Left renal pelvis (tissue), 4 donors: ENCODE measurements at places on chromosomes 6 and 20. TPM values are rescaled to one million over a fixed set of nuclear protein-coding genes. Genes with fewer than 3 reads are reported as not detected.

ANGPT4 gene
- 0.32 TPM for polyA plus RNA-seq

POU5F1 gene
- 1.4 TPM for polyA plus RNA-seq

SLC2A10 gene
- polyA plus RNA-seq: 32.2 TPM

GNAS-AS1 gene
- polyA plus RNA-seq: 0.78 TPM

LY86 gene
- 1.9 TPM for polyA plus RNA-seq

AKAP12 gene
- polyA plus RNA-seq: 259 TPM

TREM2 gene
- polyA plus RNA-seq: 0.49 TPM

SYNE1 gene
- 88.5 TPM for polyA plus RNA-seq

C2 gene
- 4.6 TPM for polyA plus RNA-seq

FBXO9 gene
- 123 TPM for polyA plus RNA-seq

SNAI1 gene
- 13.5 TPM for polyA plus RNA-seq

GJA10 gene
- not detected for polyA plus RNA-seq

TFAP2D gene
- not detected for polyA plus RNA-seq

GRCh38 chr6:144195671-144196270, 45.5 kb downstream of the STX11 start:
- DNase-seq: no peak

DNA sequence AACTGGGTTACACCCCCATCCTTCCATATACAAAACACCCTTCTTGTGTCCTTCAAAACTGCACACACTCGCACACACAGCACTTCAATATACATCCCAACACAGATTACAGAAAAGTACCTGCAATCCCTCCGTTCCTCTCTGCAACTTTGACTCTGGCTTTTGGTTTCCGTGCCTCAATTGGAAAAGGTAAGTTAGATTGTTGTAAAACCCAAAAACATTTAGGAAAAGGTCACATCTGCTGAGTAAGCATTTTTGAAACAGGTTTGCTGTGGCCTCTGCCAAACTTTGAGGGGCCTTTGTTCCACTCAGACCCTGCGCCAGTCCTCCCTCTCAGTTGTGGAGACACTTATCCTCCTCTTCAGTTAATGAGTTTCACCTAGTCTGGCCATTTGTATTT, 4.2 kb downstream of the NKX2-4 start:
- no peak for DNase-seq

DNA sequence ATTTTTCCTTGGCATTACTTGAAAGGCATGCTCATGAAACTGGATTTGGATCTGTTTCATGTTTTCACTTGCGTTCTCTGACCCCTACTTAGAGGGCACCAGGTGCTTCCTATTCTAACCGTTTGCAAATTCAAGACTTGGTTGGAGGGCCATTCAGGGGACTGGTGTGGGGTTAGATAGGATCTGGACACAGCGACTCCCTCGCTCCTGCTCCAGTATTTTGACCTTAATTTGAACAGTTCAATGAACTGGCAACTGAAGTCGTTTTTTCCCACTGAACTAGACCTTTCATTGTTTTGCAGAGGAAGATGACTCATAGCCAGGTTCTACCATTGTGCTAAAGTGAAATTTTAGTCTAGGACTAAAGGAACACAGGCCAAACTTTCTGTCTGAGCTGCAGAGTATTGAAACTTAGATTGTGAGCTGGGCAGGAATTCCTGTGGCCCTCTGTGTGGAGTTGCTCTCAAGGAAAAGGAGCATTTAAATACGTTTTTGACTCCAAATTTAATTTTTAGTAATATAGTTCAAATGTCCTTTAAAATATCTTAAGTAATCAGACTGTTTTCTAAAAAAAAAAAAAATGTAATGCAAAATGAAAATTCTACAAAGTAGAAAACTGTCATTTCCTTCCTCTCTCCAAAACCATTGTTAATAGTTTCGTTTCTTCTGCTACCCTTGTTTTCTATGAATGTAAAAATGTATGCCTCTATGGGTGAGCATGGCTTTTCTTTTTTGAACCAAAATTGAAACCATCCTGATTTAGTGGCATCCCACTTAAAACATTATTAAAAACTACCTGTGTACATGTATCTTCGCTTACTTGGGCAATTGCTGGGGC, 64.8 kb downstream of the UTRN start:
- no peak for DNase-seq

DNA sequence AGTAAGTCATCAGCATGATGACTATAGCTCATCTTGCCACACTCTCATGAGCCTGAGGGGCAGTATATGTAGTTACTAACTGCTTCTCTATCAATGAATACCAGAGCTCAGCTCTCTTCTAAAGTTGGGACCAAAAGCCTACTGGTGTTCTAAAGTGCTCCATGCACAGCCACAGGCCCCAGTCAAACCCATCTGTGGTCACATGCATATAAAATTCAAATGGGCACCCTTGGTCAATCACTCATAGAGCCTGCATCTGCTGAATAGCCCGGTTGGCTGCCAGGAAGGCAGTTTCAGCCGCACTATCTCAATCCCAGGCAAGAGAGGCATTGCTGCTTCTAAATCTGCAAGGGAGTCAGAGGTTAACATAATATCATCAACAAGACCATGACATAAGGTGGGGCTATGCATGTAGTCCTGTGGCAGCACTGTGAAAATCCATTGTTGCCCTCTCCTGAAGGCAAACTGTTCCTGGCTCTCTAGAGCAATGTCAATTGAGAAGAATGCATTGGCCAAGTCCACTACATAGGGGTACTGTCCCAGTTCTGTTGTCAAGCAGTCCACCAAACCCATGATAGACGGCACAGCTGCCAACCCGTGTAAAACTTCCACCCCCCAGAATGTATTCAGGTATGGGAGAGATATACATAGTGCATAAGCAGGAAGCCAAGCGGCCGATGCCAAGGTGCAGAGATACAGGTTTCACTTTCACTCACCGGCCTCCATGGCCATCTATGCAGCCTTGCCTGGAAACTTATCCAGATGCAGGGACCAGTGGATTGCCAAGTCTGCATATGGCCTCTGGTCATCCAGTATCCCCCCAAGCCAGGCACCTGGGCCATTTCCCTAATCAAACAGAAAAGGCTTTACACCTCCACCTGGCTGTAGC, 76.2 kb downstream of the ALDH8A1 start:
- DNase-seq: no peak

DNA sequence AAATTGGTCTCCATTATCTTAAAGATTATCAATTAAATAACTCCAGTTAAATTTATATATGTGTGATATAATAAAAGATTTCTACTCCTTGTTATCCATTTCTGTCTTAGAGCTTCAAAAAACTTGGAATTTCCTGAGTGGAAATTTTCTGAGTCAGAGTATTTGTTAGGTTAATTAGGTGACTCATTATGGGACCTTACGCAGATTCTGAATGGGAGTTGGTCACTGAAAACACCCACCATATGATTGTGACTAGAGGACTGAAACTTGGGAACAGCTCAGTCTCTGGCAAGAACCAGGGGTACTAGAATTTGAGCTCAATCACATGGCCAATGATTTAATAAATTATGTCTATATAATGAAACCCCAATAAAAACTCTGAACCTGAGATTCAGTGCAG, 125.4 kb upstream of the HMGCLL1 start:
- no peak for DNase-seq

DNA sequence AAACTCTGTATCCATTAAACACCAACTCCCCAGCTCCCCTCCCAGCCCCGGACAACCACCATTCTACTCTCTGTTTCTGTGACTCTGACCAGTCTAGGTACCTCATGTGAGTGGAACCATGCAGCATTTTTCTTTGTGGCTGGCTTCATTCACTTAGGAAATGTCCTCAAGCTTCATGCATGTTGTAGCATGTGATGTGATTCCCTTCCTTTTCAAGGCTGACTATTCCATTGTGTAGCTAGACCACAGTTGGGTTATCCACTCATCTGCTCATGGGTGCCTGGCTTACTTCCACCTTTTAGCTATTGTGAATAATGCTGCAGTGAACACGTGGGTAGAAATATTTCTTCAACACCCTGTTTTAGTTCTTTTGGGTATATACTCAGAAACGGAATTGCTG, 8.8 kb upstream of the BPHL start:
- DNase-seq: no peak

- no peak for DNase-seq
Observed at GRCh38 chr6:144335914-144336313, 50.8 kb downstream of the UTRN start.

DNA sequence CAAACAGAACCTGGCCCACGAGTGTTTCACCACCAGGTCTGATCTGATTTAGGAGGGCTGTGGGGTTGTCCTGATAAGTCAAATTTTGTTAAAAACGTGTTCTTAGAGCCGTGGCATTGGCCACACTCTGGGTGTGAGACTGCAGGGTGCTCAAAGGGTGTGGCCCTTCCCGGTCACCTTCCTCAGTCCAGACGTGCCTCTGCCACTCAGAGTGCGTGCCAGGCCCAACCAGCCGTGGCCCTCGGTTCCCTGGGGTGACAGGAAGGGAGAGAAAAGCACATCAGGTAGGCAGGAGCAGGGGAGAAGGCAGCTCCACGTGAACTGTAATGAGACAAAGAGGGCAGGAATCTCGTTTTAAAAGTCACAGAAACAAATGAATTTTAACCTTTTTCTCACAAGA, 115.4 kb downstream of the FAM120B start:
- DNase-seq: no peak

DNA sequence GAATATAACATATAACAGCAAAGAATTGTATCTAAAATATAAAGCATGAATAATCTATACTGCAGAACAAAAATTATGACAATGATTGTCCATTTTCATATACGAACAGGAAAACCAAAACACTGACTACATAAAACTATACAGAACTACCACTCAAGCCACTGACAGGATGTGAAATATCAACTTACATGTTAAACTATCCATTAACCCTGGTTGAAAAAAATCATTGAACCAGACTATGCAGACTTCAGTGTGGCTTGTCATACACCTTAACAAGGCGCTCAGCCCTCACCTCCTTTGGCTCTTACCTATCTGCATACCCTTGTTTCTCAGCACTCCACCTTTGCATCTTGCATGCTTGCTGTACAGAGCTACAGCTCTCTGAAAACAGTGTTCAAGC, 34.9 kb downstream of the ASCC3 start:
- no peak for DNase-seq

DNA sequence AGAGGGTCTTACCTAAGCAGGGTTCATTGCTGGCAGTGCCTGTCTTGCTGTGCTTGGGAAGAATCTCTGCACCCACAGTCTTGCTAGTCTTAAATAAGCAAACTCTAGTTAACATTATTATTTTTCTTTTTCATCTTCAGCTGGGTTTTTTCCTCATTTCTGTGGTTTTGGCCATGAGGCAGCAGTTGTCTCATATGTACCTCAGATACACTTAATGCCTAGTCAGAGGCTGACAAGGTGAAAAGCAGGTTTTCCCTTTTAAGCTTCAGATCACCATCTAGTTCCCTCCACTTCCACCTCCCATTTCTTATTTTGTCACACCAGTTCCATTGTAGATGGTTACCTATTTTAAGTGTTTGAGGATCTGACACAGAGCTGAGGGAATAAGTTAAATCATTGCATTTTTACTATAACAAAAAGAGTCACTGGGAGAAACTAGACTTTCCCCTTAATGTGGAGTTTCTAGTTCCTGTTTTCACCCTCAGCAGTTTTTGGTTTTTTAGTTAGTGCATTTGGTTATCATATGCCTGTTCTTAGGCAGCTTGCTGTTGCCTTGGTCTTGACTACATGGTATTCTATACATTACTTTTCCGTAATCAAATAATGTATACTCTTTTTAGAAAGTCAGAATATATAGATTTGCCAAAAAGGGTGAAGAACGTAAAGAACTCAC, 46.0 kb downstream of the AFDN start:
- no peak for DNase-seq

DNA sequence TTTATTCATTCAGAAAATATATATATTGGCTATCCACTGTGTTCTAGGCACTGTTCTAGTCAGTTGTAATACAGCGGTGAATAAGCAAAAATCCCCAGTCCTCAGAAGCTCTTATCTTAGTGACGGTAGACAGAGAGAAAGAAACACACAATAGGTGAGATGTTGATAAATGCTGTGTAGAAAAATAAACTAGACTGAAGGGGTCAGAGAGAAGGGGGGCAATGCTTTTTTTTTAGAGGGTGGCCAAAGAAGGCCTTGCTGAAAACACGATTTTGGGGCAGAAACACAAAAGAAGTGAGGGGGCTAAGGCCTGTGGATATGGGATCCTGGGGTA, 68.0 kb upstream of the MBOAT1 start:
- no peak for DNase-seq

- DNase-seq: no peak
Observed at GRCh38 chr6:134007077-134007476, 45.3 kb downstream of the SLC2A12 start.

GRCh38 chr6:105600336-105601260, 197.7 kb upstream of the PREP start:
- DNase-seq: no peak

- no peak for DNase-seq
Observed at GRCh38 chr20:55232647-55233046, 757.3 kb downstream of the DOK5 start.

GRCh38 chr6:164164876-164165275, 750.4 kb downstream of the QKI start:
- no peak for DNase-seq

DNA sequence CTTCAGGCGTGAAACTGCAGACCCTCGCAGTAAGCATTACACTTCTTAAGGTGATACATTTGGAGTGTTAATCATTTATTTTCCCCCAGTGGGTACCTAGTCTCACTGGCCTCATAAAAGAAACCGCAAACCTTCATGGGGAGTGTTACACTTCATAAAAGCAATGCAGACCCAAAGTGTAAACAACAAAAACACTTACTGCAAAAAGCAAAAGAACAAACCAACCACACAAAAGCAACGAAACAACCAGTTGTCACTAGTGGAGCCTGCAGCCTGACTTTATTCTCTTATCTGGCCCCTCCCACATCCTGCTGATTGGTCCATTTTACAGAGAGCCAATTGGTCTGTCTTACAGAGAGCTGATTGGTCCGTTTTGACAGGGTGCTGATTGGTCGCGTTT, 23.8 kb downstream of the LY86 start:
- no peak for DNase-seq

GRCh38 chr6:22886650-22887581, 317.6 kb downstream of the HDGFL1 start:
- no peak for DNase-seq

DNA sequence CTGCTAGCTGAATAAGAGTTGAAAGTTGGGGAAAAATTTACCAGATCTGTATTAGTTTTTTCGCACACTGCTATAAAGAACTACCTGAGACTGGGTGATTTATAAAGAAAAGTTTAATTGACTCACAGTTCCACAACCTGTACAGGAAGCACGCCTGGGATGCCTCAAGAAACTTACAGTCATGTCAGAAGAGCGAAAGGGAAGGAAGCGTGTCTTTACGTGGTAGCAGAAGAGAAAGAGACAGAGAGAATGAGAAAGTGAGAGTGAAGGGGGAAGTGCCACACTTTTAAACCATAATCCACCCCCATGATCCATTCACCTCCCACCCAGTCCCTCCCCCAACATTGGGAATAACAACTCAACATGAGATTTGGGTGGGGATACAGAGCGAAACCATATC, 79.6 kb downstream of the KHDC1L start:
- no peak for DNase-seq
